ENCODE measurements at places on chromosomes 7 and 10. TPM values are rescaled to one million over a fixed set of nuclear protein-coding genes. Genes with fewer than 3 reads are reported as not detected.
A peak's percentile ranks its signal among the peaks of the same experiment; 100 is the strongest.

DNA sequence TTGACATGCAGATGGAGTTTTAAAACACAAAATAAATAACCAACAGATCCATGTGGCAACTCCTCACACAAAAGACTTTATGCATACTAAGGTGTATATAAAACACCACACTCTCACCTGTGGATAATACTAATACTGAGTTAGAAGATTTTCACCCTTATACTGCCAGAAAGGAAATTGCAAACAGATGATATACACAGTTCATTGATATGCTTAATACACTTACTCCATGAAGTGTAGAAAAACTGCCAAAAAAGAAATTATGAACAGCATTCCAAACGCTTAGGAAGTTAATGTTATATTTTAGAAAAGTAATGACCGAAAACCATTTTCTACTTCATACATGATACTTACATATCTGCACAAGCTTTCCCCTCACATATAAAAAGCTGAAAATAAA lies 17.6 kb upstream of the SNX13 start:
- no peaks in the 10 kb centered on the region for H3K4me1 ChIP-seq
- no peak overlapping the region for H3K27ac ChIP-seq
- no peak for DNase-seq
- no peaks in the 10 kb centered on the region for H3K27me3 ChIP-seq

SYT15B gene
- total RNA-seq: 7.5 TPM

- no peak for DNase-seq
- no peaks in the 10 kb centered on the region for H3K36me3 ChIP-seq
- peaks cover 26% of the 10 kb centered on the region for H3K4me1 ChIP-seq
- no peaks in the 10 kb centered on the region for H3K27me3 ChIP-seq
Measured at GRCh38 chr7:111527545-111527944, 34.7 kb downstream of the IMMP2L start.

PTPN12 gene
- 145 TPM for total RNA-seq

- H3K4me1 ChIP-seq: no peaks in the 10 kb centered on the region
- no peaks in the 10 kb centered on the region for H3K27me3 ChIP-seq
- no peaks in the 10 kb centered on the region for H3K36me3 ChIP-seq
- no peak overlapping the region for H3K4me3 ChIP-seq
- DNase-seq: no peak
Measured at GRCh38 chr10:119219871-119220270, 12.5 kb downstream of the GRK5 start.

DNA sequence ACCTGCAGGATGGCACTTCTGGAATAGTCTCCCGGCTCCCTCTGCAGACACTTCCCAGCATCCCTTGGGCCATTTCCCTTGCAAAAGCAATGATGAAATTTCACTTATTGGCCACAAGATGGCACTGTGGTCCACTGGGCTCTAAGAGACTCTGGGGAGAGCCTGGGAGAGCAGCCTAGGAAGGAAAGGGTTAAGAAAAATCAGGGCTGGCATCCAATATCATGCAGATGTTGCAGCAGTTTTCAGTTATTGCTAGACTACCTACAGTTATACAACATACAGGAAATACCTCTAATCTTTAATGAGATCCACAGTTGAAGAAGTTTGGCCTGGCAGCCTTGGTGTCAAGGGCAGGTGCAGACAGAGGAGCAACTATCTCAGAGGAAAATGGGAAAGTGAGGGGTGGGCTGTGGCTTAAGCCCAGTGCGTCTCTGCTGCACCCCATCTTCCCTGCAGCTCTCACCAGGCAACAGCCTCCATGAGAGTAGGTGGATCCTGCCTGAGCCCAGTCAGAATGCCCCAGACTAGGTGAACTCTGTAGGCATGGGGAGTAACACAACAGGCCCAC lies 100.2 kb upstream of the PRSS58 start:
- H3K36me3 ChIP-seq: no peaks in the 10 kb centered on the region
- no peak overlapping the region for H3K27ac ChIP-seq
- DNase-seq: no peak
- H3K4me1 ChIP-seq: no peaks in the 10 kb centered on the region

FAM25C gene
- not detected for total RNA-seq

DNA sequence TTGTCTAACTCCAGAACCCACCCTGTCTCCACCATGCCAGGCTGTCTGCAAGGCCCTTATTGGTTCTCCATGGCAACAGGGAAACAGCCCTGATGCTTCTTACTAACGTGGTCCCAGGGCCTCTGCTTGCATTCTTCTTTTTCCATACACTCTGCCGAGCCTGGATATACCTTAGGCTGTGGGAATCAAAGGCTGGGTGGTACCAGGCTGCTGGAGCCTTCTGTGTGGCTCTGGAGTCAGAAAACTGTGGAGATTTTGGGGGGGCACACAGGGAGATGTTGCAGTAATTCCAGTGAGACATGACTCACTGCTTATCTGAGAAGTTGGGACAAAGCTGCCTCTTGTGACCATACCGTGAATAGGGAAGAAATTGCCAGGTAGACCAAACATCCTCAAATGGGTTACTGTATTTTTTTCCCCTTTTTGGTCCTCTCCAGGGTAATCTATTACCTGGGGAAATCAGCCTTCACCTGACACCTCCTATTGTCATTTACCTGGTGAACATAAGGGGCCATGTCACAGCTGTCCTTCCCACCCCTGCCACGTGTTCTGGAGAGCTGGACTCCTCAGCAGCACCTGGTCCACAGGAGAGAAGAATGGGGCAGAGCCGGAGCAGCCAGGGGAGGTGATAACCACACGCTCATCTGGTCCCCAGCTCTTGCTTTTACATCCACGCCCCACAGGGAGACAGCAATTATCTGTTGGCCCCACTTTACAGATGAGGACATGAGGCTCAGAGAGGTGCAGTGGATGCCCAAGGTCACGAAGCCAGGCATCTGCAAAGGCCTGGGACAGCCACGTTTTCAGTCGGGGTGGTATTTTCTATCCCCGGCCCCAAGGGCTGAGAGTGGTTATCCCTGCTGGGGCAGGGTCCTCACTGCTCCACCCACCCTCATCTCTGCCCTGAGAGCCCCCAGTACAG lies 4.6 kb downstream of the CHST3 start:
- no peak overlapping the region for H3K4me3 ChIP-seq
- no peak for DNase-seq
- H3K36me3 ChIP-seq: no peaks in the 10 kb centered on the region
- H3K27ac ChIP-seq: peak overlapping the region; percentile 72

DNA sequence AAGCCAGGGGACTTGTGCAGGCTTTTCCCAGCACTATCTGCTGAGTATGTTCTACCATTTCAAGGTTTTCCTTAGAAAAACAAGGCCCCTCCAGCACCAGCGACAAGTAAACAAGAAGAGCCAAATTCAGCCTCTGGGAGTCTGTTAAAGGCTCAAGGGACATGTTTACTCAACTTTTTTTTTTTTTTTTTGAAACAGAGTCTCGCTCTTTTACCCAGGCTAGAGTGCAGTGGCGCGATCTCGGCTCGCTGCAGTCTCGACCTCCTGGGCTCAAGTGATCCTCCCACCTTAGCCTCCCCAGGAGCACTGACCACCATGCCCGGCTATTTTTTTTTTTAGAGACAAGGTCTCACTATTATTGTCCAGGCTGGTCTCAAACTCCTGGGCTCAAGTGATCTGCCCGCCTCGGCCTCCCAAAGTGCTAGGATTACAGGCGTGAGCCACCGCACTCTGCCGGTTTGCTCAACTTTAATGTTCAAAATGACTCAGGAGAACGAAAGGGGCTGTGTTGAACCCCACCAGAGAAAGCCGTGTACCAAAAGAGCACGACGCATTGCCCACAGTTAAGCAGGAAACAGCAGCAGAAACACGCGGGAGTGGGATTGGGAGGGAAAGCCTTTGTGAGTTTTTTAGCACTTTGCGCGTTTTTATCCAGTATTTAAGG lies 772 bp downstream of the PRDX3 start:
- no peaks in the 10 kb centered on the region for H3K36me3 ChIP-seq
- H3K4me3 ChIP-seq: peak overlapping the region; percentile 69
- H3K4me1 ChIP-seq: peaks cover 33% of the 10 kb centered on the region
- no peaks in the 10 kb centered on the region for H3K27me3 ChIP-seq
- peak overlapping the region; percentile 97 for H3K27ac ChIP-seq
- DNase-seq: no peak

KCNIP2 gene
- total RNA-seq: 22.0 TPM

DNA sequence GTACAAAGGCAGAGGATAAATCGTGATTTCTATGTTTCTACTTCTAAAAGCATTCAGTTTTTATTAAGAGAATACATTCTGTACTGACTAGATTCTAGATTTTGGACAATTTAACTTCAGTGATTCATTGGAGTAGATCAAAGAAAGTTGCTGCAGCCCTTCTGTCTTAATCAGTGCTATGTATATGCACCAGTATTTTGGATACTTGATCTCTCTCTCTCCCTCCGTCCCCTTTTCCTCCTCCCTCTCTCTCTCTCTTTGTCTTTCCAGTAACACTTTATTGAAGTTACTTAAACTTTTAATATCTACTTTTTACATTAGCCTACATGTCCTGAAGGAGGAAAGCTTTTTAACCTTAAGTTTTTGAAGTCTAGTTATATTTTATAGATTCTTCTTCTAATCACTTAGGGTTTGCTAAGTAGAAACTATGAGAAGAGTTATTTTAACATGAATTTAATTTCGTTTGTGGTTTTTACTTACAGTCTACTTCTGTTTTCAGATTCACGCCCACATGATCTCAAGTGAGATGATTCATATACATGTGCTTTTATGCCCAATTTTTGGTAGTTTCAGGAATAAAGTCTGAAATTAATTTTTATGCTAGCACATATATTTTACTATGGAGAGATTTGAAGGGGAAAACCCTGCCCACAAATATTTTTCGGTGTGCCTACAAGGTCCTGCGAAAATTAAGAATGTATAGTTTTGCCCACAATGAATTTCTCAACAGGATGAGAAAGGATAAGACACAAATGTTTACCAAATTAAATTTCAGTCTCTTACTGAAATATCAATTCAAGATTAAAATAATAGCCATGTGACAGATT lies 9.1 kb downstream of the MDFIC start:
- H3K27ac ChIP-seq: peak overlapping the region; percentile 59
- no peak for DNase-seq
- H3K36me3 ChIP-seq: no peaks in the 10 kb centered on the region
- H3K27me3 ChIP-seq: no peaks in the 10 kb centered on the region

ZNF777 gene
- total RNA-seq: 7.3 TPM

CTAGE6 gene
- total RNA-seq: 1.0 TPM

LEP gene
- 26.7 TPM for total RNA-seq

PPP3CB gene
- total RNA-seq: 47.1 TPM

DNA sequence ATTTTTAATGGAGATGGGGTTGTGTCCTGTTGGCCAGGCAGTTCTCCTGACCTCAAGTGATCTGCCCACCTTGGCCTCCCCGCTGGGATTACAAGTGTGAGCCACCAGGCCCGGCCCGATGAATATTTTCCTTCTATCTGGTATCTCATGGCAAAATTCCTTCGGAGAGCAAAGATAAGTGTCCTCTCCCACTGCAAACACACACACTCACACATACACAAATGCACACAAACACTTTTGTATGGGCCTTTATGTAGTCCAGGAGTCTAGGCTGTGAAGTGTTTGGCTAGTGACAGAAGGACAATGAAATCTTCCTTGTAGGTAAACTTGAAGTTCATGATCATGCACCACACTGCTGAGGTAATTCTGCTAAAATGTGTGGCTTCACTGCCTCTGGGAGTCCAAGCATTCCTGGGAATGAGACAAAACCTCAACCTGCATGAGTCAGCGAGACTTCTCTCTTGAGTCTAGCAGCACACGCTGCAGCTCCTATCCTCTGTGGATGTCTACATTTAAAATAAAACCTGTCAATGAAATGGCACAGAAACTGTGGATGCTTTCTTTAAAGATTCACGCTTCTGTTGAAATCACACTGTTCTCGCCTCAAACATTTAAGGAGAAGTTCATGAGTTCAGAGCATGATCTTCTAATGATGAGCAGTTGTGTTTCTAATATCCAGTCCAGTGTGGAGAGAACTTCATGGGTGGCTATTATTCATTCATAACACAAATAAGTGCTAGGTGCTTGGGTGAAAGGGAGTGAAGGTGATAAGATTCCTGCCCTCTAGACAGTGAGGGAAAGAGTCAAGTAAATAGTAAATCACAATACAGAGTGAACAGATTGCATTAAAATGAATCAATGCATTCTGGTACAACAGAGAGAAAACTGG lies 96.5 kb downstream of the NRP1 start:
- no peaks in the 10 kb centered on the region for H3K36me3 ChIP-seq
- H3K4me3 ChIP-seq: no peak overlapping the region
- DNase-seq: no peak
- no peaks in the 10 kb centered on the region for H3K27me3 ChIP-seq
- no peak overlapping the region for H3K27ac ChIP-seq
- H3K4me1 ChIP-seq: peaks cover 6% of the 10 kb centered on the region

GOLGA7B gene
- 5.7 TPM for total RNA-seq

ASZ1 gene
- not detected for total RNA-seq

ARHGEF5 gene
- 5.9 TPM for total RNA-seq

- no peaks in the 10 kb centered on the region for H3K36me3 ChIP-seq
- no peak overlapping the region for H3K27ac ChIP-seq
- H3K4me3 ChIP-seq: no peak overlapping the region
- no peaks in the 10 kb centered on the region for H3K4me1 ChIP-seq
- no peaks in the 10 kb centered on the region for H3K27me3 ChIP-seq
Measured at GRCh38 chr10:76647301-76647700, 990.3 kb downstream of the KCNMA1 start.

NCOA4 gene
- 113 TPM for total RNA-seq

DNA sequence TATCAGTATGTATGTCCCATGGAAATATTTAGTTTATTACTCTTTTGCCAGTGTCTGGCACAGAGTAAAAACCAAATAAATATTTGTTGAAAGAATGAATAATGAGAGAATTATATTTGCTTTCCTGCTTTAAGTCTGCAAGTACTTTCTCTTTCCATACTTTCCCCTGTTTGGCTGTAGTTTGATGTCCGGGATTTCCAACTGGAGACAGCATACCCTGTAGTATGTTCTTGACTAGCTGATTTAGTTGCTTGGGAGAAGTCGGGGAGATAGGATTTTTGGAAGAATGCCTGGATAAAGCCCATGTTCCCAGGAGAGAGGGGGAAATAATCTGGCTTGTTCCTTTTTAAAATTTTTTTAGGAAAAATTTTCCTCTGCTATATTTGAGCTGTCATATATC lies 516.1 kb downstream of the CCSER2 start:
- no peak overlapping the region for H3K4me3 ChIP-seq
- H3K36me3 ChIP-seq: no peaks in the 10 kb centered on the region
- H3K27ac ChIP-seq: no peak overlapping the region

GRCh38 chr7:102251531-102252365 lies 34.9 kb upstream of the SH2B2 start:
- H3K36me3 ChIP-seq: peaks cover 48% of the 10 kb centered on the region
- no peaks in the 10 kb centered on the region for H3K27me3 ChIP-seq
- H3K27ac ChIP-seq: no peak overlapping the region
- H3K4me3 ChIP-seq: no peak overlapping the region
- H3K4me1 ChIP-seq: peaks cover 4% of the 10 kb centered on the region
- DNase-seq: no peak

UNCX gene
- total RNA-seq: not detected

DNA sequence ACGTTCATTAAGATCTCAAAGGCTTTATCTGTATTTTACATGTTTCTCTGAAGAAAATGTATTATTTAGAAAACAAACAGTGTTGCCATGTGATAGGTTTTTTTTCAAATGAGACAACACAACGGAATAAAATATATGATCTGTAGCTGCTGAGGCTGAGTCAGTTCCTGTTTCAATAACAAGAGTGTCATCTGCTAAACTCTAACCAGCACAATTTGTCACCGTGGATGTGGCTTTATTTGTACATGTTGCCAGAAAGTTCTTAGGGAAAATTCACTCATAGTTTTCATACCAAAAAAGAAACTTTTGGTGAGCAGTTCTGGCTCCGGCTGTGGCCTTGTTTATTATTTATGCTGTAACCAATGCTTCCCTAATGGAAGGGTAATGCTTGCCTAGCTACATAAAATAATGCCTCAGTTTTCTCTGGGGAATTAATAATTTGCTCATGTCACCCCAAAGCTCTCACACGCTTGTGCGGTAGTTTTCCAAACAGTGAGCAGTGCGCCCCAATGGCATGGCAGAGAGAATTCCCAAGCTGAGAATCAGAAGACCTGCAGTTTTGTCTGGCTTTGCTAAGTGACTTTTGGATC lies 20.3 kb upstream of the KLF6 start:
- H3K27me3 ChIP-seq: no peaks in the 10 kb centered on the region
- H3K4me1 ChIP-seq: peaks cover 40% of the 10 kb centered on the region
- peak; percentile 55 for DNase-seq
- no peaks in the 10 kb centered on the region for H3K36me3 ChIP-seq
